ENCODE measurements at places on chromosomes 16 and 17.
A peak's percentile ranks its signal among the peaks of the same experiment; 100 is the strongest.

- no peak for DNase-seq
These were observed 32.1 kb downstream of the TRIM25 start for GRCh38 chr17:56881685-56882295.

- DNase-seq: no peak
These were observed 649 bp downstream of the GSE1 start for GRCh38 chr16:85613604-85614337.

- DNase-seq: peak; percentile 93
These were observed 70.5 kb downstream of the GAS7 start for GRCh38 chr17:10127819-10128425.

DNA sequence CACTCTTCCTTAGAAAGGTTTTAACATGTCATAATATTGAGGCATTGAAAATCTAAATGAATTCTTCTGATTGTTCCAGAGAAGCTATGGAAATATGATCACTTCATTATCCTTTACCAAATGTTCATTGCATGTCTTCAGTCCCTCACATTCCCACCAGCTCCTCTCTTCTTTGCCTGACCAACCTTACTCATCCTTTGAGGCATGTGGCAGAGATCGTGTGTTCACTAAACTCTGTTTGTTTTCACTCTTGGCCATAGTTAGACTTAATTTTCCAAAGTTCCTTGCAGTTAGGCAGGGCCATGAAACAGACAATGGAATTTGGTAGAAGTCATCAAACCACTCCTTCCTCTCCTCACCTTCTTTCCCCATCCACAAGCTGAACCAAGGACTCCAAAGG lies 266.5 kb upstream of the HSBP1 start:
- no peak for DNase-seq

DNA sequence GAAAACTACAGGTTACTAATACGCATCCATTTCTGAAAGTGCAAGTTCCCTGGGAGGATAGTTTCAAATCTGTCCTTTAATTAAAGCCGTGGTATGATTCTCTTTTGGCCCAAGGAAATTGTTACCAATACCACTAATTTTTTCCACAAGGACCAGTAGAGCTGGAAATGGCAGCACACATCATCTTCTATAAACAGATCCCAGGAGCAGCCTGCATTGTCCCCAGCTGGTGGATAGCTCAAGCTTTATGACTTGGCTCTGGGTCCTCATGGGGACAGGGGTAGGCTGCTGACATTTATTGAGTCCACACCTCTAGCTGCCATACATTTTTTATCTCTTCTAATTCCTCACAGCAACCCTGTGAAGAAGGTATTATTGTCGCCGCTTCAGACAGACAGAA lies 35.8 kb upstream of the BHLHA9 start:
- no peak for DNase-seq

DNA sequence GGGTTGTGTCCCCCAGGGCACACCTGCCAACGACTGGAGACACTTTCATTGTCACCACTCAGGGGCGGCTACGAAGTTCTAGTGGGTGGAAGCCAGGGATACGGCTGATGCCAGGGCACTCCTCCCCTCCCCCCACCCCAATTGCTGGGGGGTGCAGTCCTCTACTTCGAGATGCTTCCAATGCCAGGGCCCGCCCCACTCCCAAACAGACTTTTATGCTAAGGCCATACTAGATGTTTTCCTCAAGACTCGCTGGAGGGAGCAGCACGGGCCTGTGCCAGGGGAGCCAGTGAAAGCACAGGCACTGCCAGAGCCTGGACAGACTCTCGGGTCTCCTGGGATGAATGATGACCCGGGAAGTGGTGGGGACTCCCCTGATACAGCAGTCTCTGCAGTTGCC lies 178.0 kb downstream of the CPPED1 start:
- no peak for DNase-seq

DNA sequence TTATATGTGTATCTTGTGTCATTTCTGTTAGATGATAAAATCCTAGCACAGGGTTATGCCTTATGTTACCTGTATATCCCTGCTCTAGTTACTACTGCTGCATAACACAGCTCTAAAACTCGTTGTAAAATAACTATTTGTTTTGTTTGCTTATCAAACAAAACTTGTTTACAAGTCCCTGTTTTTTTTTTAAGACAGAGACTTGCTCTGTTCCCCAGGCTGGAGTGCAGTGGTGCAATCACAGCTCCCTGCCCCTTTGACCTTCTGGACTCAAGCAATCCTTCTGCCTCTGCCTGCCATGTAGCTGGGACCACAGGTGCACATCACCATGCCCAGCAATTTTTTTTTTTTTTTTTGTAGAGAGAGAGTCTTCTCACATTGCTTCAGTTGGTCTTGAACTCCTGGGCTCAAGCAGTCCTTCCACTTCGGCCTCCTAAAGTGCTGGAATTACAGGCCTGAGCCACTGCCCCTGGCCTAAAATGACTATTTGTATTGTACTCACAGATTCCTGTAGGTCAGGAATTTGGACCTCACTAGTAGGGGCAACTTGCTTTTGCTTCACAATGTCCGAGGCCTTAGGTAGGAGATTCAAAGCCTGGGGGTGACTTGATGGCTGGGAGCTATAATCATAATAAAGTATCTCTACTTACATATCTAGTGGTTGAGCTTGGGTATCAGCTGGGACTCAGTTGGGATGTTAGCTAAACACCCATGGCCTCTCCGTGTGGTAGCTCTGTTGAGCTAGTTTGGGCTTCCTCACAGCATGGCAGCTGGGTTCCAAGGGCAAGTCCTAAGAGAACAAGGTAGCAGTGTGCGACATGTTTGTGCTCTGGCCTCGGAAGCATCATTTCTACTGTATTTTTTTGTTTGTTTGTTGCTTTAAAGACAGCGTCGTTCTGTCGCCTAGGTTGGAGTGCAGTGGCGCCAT lies 12.6 kb downstream of the DUSP14 start:
- DNase-seq: no peak

GRCh38 chr16:74667255-74667700 lies 601 bp upstream of the RFWD3 start:
- peak; percentile 18 for DNase-seq

- no peak for DNase-seq
These were observed 285.2 kb downstream of the IRF8 start for GRCh38 chr16:86184185-86184584.

DNA sequence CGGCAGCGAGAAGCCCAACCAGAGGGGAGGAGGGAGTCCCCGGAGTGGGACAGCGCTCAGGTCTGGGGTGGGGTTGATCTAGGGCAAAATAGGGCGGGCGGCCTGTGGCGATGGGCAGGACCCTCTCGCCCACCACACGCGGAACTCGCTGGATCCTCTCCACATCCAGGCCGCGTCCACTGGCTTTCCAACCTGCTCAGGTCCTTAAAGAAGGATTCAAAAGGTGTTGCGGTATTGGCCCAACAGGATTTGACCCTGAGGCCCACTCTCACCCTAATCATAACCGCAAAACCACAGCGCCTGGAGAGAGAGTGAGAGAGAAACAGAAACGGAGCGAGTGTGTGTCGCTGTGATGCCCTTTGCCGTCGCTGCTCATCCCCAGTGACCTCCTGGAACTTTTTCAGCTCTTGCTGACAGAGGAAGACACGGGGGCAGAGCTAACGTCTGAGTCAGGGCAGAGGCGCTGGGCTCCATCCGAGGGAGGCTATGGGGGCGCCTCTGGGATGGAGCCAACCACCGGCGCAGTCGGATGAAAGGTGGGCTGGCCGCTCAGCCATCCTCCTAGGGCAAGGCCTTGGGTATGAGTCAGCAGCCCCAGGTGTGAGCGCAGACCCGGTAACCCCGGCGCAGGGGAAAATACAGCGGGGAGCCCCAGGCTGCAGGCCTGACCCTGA lies 16.7 kb upstream of the OR1F1 start:
- DNase-seq: no peak

DNA sequence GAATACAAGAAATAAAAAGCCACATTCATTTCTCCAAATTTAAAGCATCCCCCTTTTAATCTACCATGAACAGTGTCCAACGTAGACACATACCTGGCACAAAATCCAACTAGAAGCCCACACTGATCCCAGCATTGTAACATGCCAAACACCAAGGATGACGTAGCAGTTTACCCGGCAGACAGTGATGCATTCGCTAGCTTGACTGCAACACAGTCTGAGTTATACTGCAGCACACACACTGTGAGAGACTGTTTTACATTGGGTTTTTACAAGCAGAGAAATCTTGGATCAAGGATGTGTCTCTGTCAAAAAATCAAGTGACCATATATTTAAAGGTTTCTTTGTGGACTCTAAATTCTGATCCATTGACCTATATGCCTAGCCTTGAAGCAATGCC lies 74.5 kb upstream of the C17orf78 start:
- peak; percentile 79 for DNase-seq

- DNase-seq: no peak
These were observed 76.3 kb downstream of the LITAF start for GRCh38 chr16:11510178-11510973.

- DNase-seq: peak; percentile 56
These were observed 14.3 kb upstream of the NUBP1 start for GRCh38 chr16:10729104-10730048.

GRCh38 chr16:22220069-22220440 lies 14.0 kb downstream of the EEF2K start:
- no peak for DNase-seq

DNA sequence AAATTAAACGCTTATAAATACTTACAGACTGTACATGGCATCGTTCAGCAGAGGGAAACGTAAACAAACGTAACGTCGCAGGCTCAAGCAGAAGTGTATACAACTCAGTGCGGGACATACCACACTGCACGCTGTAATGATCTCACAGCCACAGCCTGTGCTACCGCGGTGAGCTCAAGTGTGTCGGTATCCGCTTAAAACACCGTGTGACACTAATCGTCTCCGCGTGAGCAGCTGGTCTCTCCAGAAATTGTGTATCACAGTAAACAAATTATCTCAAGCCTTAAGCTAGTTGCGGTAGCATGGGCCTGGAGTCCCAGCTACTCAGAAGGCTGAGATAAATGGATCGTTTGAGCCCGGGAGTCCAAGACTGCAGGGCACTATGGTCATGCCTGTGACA lies 115.3 kb downstream of the ANKRD11 start:
- DNase-seq: no peak

- DNase-seq: peak; percentile 38
These were observed 87.4 kb downstream of the RAP1GAP2 start for GRCh38 chr17:2883544-2884213.

GRCh38 chr16:86291491-86291890 lies 218.8 kb upstream of the FOXF1 start:
- no peak for DNase-seq

GRCh38 chr17:66837885-66838665 lies 3.2 kb downstream of the CACNG5 start:
- DNase-seq: no peak

DNA sequence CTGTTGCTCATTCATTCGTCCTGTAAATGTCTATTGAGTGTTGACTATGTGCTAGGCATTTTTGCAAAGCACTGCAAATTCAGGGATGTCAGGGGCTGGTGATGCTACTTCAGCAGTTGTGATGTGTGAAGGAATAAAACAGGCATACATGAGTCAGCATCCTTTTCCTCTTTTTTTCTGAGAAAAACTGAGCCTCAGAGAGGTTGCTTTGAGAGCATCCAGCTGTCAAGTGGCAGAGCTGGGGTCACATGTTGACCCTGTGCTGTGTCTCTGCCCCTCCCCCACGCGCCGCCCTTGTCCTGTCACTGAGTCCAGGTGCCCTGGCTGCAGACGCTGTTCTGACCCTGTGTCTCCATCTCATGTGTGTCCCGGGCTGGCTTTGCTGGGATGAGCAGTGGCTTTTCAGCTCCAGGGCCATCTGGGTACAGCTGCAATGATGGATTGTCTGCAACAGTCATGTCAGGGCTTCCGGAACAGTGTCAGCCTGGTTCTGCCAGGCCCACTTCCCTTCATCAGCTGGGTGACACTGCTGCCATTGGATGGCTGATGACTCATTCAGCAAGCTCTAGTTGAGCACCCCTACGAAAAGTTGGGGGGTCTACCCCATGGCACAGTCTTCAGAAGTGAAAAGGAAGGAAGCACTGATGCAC lies 14.9 kb downstream of the SEC14L5 start:
- DNase-seq: no peak

DNA sequence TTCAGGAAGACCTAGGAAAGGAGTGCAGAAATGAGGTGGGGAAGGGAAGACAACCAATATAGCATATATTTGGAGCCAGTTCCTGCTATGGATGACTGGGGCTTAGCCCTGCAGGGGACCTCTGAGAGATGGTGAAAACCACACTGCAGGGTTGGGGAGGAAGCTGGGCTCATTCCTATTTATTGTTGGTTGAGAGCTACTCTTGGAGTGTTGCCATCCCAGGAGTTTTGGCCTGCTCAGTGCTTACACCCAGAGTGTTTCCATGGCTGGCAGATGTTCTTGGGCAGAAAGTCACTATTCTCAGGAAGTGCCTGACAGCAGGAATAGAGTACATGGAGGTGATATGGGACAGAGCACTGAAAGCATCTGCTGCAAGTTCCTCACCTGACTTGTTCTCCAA lies 145.8 kb downstream of the SPACA3 start:
- DNase-seq: no peak

DNA sequence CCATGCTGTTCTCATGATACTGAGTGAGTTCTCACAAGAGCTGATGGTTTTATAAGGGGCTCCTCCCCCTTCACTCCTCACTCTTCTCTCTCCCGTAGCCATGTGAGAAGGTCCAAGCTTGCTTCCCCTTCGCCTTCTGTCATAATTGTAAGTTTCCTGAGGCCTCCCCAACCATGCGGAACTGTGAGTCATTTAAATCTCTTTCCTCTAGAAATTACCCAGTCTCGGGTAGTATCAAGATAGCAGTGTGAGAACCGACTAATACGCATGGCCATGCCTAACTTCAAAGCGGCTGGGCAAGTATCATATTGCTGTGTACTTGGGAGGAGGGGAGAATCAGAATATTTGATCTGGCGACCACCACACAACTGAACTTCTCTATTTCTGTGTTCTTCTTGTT lies 88.3 kb downstream of the PRKCB start:
- DNase-seq: no peak

- peak; percentile 68 for DNase-seq
These were observed 185.0 kb downstream of the TANC2 start for GRCh38 chr17:63150994-63151464.

DNA sequence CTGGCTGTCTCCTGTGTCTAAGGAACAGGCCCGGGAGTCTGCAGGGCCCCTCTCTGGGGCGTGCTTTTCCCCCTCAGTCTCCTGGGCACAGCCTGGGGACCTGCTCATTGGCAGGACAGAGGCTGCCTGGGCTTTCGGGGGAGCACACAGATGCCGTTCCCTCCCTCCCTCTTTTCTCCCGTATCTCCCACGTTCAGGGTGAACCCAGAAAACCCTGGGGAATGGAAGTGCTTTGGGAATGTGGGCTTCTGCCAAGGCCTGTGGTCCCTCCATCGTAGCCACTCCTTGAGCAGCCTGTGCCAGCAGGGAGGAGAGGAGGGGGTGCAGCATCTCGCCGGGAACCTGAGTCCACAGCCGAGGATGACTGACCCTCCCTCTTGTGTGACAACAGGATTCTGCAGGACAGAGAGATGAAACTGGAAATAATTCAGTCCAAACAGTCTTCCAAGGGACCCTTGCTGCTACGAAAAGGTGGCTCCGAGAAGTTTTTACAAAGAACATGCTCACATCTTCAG lies 52.0 kb downstream of the RNF213 start:
- DNase-seq: no peak

- no peak for DNase-seq
These were observed 103.7 kb downstream of the RAP1GAP2 start for GRCh38 chr17:2899906-2900305.

All from astrocyte (in vitro differentiated cells and primary cell).